ENCODE measurements at places on chromosomes 11 and 22.

DNA sequence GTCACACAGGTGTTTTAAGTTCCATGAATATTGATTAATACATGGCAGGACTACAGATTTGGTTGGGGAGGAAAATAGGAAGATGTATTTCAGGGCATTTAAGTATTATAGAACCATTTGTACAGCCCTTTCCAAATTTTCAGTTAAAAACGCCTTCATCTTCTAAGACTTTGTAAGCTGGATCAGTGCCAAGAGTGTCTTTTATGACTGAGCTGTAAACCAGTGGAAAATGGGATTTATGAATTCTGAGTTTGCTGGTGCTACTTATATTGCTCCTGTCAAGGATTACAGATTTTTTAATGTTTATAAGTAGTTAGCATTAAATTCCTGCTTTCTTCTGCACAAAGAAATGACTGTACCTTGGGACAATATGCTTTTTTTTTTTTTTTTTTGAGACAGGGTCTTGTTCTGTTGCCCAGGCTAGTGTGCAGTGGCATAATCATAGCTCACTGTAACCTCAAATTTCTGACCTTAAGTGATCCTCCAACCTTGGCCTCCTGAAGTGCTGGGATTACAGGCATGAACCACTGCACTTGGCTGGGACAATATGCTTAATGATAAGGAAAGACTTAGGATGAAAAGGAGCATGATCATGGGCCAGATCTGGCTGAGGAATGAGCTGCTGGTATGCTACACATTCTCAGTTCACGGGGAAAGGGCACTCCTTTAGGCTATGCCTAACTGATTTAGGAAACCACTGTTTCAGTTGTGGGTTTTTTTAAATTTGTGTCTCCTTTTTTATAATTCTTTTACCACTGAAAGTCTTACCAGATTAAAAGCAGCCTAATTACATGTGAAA lies 113.6 kb upstream of the MTNR1B start:
- DNase-seq = no peak

DNA sequence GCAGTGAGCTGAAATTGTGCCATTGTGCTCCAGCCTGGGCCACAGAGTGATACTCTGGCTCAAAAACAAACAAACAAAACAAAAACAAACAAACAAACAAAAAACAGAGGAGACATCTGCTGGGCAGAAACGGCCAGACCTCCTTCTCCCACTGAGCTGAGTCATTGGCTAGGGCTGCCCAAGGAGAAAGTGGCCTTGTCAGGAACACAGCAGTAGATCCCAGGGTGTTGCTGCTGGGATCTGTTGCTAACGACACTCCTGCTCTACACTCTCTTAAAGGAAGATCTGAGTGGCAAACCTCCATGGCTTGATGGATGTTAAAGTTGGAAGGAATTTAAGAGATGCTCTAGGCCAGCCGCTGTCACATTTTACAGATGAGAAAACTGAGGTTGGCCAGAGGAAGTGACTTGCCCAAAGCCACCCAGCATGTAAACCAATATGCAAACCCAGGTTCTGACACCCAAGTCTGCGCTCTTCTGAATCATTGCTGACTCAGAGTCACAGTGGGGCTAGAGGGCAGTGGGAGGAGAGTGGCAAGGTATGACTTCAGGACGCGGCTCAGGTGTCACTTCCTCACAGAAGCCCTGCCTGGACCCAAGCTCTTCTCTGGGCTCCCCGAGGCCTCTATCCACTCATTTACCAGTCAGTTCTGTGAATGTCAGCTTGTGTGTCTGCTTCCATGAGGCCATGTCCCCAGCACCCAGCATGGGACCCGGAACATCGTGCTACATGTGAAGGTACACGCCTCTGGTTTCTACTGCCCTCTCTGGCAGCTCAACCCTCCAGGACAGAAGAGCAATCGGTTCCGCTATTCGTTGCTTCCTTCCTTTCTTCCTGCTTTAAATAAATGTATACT lies 11.3 kb upstream of the GDPD5 start:
- no peak for DNase-seq

GRCh38 chr11:57370251-57370650 lies 10.7 kb downstream of the PRG3 start:
- DNase-seq = no peak

- no peak for DNase-seq
Measured at GRCh38 chr11:65595543-65596281, at the start of gene KCNK7. KCNK7 (minus strand) TSS chr11:65595800; CDS start chr11:65595772, 28 bp downstream.

DNA sequence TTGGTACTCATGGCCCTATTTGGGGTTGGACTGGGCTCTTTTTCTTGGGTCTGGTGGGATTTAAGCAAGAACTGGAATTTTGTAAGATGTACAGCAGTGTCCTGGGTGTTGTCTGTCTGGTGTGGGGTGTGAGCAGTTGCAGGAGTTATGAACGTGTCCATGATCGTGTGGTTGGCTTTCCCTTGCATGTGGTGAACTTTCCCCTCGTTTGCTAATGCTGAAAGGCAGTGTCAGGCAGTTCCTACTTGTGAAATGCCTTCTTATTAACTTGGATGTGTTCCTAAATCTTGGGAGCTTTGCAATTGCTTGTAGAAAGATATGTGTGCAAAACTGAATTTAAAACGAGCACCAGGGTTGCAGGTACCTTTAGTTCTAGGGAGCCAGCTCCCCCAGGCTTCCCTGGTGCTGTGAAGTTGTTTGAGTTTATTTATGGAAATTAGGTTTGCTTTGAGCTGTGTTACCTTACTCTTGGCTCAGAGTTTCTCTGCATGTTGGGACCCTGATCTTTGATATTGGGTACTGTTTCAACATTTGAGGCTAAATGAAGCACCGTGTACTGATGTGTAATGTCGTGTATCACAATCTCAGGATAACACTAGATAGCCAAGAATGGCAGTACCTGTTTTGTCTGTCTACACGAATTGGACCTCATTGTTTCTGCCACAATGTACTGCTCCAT lies 35.8 kb upstream of the HSD17B12 start:
- DNase-seq = no peak

GRCh38 chr11:6568191-6568918 lies 35.1 kb downstream of the RRP8 start:
- DNase-seq = no peak

DNA sequence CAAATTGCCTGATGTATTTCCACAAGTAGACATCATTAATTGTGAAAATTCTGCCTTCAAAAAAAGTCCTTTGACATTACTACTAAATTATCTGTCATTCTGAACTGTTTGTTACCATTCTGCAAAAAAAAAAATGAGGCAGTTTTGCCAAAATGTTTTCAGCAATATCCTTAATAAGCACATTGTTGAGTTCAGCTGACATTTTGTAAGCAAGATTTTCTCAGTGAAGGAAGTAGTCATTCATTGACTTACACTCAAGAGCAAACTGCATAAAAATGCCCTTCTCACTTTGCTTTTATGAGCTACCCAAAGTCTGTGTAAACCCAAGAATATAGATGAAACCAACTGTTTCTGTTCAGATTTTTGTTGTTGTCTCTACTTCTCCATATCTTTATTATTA lies 125.9 kb downstream of the UVRAG start:
- no peak for DNase-seq

DNA sequence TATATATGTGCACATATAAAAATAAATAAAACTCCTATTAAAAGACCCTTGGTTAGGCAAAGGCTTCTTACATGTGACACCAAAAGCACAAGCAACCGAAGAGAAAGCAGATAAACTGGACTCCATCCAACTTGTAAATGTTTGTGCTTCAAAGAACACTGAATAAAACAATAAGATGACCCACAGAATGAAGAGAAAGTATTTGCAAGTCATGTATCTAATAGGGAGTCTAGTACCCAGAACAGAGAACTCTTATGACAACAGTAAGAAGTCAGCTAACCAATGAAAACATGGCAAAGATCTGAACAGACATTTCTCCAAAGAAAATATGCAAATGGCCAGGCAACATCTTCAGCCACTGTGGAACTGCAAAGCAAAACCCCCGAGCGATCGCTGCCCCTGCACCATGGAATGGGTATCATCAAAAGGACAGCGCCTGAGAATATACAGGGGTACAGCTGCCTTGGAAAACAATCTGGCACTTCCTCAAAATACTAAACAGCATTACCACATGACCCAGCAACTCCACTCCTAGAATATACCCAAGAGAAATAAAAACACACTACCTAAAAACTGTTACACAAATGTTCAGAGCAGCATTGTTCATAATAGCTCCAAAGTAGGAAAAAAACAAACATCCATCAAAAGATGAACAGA lies 17.2 kb downstream of the BRD1 start:
- no peak for DNase-seq

DNA sequence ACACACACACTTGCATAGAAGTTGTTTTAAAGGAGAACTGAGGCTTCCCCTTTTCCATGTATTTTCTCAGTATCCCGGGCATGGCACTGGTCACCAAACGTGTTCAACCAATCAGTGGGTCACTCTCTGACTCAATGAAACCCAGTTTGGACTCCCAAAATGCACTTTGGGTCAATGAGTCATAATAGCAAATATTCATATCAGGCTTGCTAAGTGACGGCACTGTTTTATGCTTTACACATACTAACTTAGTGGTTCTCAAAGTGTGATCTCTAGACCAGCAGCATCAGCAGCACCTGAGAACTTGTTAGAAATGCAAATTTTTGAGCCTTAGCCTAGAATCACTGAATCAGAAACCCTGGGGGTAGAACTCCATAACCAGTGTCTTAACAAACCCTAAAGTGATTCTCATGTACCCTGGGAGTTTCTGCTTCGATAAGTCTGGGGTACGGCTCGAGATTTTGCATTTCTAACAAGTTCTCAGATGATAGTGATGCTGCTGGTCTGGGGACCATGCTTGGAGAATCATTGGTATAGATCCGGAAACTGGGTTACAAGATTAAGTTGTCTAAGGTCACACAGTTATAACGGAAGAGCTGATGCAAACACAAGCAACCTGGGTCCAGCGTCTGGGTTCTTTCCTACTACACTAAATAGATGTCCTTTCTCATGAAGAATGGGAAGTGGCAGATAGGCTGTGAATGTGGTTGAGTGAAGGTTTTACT lies 35.6 kb downstream of the ETS1 start:
- DNase-seq = no peak

DNA sequence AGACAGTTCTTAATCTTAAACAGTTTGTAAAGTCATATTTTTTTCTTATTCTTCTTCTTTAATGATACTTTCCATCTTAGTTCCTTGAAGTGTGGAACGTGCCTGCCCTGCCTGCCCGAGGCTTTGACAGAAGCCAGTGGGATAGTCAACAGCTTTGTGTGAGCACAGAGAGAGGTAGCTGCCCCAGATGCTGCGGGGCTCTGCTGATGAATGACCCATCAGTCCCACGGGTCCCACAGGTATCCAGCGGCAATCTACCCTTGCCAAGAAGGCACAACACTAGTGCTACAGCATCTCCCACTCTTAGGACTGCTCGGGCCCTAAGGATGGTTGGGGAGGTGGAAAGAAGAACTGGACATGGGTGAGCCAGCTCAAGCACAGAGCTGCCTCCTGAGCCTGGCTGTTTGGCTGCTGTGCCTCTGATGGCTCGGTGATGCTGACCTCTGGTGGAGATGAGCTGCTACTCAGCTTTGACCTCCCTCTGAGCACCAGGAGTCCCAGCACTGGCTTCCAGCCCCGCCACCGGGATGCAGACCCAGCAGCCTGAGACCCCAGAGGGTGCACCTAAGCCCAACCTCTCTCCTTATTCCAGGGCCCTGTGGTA lies 11.8 kb upstream of the APLNR start:
- DNase-seq = no peak

DNA sequence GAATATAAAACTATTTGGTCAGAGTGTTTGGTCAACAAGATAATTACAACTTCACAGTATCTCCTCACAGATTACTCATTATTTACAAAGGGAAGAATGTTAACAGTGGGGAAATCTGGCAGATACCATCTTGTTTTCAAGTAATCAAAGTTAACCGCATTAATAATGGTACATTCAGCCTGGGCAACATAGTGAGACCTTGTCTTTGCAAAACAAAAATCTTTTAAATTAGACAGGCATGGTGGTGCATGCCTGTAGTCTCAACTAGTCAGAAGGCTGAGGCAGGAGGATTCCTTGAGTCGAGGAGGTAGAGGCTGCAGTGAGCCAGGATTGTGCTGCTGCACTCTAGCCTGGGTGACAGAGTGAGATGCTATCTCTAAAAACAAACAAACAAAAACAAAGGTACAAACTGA lies 78.5 kb downstream of the ACER3 start:
- no peak for DNase-seq

DNA sequence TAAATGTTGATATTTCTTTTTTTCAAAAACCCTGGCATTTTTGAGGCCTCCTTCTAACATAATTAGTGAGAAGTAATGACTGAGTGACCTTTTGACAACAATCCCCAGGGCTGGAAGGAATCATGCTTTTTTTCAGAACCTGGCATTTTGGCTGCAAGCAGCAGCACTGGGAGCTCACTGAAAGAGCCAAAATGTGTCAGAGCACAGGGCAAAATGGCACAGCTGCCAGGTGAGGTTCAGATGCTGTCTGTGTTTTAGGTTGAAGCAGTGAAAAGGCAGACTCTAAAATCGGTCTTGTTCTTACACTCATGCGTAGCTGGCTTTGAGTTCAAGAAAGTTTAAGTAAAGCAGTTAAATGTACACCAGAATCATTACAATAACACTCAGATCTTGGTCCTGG lies 1063.8 kb downstream of the DLG2 start:
- DNase-seq = no peak

DNA sequence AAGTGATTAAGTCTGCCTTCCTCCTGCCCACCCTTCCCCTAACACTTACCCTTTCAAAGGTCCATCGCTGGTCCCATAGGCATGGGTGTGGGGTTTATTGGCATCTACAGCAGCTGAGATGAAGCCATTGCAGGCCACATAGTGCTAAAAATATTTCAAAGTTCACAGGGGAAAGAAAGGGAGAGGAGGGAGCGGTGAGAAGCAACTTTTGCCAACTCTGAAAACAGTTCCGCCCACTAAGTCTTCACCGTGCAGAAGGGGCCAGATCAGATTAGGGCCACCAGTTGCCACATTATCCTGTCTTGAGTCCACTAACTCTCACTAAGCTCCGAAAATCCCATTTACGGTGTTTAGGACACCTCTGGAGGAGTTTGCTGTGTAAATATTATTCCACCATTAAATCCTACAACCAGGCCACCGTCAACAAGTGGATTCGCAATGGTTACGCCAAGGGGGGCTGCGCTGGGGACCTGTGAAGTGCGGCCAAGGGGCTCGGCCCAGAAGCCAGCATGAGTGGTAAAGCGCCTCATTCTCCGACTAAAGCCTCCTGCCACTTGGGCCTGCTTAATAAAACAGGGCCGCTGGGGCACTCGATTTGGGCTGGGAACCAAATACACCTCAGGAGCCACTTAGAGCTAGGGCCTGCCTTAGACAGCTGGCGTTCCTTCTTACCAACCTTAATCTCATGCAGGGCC lies 534.9 kb downstream of the MIAT start:
- no peak for DNase-seq

DNA sequence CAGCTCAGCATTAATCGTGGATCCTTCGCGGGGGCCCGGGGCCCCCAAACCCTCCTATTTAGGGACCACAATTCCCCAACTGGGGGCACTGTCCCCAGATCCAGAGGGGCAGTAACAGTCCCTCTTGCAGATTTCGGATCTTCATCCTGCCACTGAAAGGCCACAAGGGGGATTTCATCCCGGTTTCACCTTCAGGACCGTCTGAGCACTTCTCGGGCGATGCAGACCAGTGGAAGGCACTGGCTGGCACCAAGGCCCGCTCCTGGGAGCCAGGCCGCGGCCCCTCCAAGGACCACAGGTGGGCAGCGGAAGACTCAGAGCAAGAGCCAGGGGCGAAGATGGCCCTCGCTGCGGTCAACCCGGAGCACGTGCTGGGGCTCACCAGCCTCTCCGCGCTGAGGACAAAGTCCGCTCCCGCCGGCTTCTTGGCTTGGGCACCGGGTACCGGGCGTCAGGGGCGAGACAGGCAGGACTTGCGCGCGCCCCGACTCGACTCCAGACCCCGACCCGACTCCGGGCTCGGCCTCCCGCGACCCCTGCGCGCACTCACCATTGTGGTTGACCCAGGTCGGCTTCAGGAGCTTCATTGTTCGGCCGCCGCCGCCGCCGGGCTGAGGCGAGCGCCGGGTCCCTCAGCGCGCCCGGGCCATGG lies 517 bp downstream of the HIRA start:
- no peak for DNase-seq
